ENCODE measurements at places on chromosomes 5 and 9.

- no peak for DNase-seq
Measured at GRCh38 chr9:124602204-124602603, 95.0 kb upstream of the NR5A1 start.

DNA sequence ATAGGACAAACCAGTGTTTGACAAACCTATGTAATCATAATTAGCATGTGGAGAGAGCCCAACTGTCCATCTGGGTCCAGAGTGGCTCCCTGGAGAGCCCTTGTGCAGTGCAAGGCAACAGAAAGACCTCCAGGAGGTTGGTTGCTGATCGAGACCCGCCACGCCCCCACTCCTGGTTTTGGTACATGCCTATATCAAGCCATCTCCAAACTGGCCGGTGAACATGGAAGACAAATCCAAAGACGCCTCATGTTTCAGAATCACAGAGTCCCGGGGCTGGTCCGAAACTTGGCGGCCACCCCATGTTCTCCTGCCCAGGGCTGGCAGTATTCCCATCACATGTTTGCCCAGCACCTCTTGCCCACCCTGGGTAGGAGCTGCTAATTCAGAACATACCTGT lies 140.2 kb downstream of the PAX5 start:
- no peak for DNase-seq

- DNase-seq = no peak
Measured at GRCh38 chr9:80878556-80878955, 810.8 kb downstream of the TLE1 start.

GRCh38 chr9:136777359-136777758 lies 13.0 kb upstream of the LCN15 start:
- no peak for DNase-seq

DNA sequence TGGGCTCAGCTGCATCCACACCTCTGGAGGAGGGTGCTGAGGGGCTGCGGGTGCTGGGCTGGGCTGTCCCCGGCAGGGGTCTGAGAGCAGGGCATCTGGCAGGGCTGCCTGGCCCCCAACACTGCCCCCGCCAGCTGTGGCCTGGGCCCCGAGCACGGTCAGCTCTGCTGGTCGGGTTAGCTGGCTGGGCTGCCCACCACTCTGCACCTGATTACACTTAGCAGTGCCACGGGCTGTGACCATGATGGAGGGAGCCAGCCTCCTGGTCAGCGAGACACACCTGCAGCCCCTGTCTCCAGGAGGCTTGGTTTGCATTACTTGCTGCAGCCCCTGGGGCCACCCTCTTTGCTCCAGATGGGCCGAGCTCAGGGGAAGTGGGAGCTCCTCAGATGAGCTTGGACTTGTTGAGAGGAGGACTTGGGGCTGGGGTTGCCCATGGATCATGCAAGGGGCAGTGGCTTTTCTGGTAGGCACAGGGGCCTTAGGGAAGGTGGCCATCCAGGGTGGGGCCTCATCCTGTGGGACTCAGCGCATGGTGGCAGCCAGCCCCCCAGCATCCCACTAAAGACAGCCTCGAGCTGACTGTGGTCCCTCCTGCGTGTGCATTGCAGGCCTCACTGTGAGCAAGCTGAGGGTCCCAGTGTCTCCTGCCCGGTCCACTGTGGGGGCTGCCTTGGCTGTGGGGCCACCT lies 132.0 kb upstream of the FAM120A start:
- DNase-seq = no peak

DNA sequence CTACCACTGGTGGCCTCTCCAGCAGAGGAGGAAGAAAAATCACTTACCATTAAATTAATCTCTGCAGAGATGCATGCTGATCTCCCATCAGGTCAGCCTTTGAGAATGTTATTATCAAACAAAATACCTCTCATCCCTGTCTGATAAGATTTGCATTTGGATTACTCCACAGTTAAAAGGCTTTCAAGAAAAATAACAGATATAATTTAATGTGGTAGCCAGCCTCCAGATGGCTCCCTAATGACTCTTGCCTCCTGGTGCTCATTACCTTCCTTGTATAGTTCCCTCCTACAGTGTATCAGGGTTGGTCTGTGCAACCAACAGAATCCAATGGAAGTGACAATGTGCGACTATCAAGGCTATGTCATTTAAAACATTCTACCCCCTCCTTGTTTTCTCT lies 63.6 kb upstream of the TNPO1 start:
- DNase-seq = no peak

- no peak for DNase-seq
Measured at GRCh38 chr5:123156577-123157296, 67.7 kb downstream of the PRDM6 start.

DNA sequence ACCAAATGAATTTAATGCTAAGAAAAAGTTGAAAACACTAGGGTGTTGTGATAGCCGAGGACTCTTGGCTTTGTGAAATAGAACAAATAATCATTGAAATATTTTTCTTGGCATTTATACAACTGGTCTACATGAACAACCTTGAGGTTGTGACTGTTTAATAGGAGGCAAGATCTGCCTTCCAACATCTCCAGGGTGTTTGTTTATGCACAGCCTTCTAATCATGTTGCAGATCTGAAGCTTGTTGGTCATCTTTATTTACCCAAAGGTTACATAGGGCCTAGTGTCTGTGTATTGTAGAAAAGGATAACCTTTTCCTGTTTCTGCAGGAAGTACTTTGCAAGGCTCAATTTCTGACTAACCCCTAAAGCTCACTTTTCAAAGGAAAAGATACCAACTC lies 65.2 kb upstream of the RANBP3L start:
- DNase-seq = no peak

DNA sequence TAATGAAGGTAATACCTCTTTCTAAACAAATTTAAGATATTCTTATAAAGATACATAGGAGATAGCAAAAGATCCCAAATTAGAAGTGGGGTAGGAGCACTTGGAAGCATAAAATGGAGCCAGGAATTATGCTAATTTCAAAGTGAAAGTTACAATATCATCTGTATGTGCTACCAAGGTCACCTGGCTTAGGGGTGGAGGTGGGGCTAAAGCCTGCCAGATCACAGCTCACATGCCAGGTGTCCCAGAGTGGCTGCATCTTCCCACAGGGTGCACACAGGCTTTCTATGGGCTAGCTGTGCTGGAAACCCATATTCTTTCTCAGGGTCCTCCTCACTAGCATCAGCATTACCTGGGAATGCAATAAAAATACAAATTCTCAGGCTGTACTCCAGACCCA lies 118.2 kb upstream of the TXNDC8 start:
- no peak for DNase-seq

DNA sequence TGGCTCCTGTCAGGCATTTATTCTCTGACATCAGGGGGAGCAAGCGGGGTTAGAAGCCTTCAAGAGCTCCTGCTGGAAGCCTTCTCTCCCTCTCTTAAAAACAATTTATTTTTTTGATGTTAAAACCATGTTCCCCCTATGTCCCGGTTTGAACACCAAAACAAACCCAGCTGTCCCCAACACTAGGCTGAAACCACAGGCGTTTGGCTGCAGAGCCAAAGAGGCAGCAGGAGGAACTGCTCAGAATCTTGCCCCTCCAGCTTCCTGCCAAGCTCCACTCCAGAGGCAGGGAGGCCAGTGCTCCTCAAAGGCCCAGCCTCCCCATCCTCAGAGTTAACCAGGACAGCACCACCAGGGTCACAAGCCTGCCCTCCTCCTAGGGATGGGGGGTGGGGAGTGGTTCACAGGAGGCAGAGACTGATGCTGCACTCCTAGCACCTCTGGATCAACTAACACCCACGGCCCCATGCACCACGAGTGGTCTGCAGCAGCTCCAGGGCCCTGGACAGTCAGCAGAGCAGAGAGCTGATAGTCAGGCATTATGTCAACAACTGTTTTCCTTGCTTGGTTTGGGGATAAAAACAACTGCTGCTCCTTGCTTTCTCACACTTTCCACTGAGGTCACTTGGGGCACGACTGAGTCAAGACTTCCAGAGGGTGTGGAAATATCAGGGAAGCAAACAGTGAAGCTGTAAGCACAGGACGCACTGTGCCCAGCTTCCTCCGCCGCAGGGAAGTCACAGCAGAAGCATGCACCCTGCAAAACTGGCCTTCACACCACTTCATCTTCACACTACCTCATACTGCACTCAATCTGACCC lies 96.5 kb upstream of the ADRA1B start:
- no peak for DNase-seq

GRCh38 chr9:33341182-33341581 lies 50.9 kb downstream of the NFX1 start:
- DNase-seq = no peak

DNA sequence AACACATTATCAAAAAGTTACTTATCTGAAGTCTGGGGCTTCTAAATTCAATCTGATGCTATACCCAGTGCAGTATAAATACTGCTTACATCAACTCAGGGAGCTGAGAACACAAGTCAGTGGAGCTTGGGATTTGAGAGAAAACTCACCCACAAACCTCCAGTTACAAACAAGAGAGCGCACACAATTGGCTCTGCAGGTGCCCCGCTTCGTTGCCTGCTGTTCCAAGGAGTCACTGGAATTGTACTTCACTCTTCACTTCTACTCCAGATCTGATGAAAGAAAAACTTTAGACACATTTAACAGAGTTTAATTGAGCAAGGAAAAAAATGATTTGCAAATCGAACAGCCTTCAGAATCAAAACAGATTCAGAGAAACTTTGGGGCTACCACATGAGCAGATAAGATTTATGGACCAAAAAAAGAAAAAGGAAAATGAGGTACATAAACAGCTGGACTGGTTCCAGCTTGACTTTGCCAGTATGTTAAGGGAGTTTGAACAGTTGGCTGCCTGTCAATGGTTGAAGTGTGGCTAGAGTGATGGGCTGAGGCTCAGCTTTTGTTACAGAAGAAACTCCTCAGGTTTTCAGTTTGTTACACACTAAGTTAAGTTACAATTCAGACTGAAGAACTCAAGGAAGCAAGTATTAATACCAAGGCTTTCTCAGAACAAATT lies 156.6 kb downstream of the AOPEP start:
- DNase-seq = no peak
